Activated naive CD8-positive, alpha-beta T cell treated with anti-CD3 and anti-CD28 coated beads, Interleukin-2, amount 50 U/mL, for 16 hours (primary cell): ENCODE measurements at places on chromosomes 12 and 14.

GRCh38 chr12:132788375-132789098 lies 26.9 kb upstream of the ANKLE2 start:
- DNase-seq, result no peak

- no peak for DNase-seq
These were observed 53.5 kb downstream of the ARMH4 start for GRCh38 chr14:58098507-58098906.

- DNase-seq, result no peak
These were observed 1.7 kb downstream of the TNFRSF1A start for GRCh38 chr12:6340032-6340638.

GRCh38 chr12:104846056-104846767 lies 111.9 kb downstream of the SLC41A2 start:
- DNase-seq, result no peak

GRCh38 chr12:42725809-42726208 lies 136.3 kb upstream of the PRICKLE1 start:
- no peak for DNase-seq

GRCh38 chr14:87908550-87908949 lies 84.4 kb downstream of the GALC start:
- DNase-seq, result no peak

GRCh38 chr14:72544615-72545387 lies 349.1 kb downstream of the DPF3 start:
- no peak for DNase-seq

DNA sequence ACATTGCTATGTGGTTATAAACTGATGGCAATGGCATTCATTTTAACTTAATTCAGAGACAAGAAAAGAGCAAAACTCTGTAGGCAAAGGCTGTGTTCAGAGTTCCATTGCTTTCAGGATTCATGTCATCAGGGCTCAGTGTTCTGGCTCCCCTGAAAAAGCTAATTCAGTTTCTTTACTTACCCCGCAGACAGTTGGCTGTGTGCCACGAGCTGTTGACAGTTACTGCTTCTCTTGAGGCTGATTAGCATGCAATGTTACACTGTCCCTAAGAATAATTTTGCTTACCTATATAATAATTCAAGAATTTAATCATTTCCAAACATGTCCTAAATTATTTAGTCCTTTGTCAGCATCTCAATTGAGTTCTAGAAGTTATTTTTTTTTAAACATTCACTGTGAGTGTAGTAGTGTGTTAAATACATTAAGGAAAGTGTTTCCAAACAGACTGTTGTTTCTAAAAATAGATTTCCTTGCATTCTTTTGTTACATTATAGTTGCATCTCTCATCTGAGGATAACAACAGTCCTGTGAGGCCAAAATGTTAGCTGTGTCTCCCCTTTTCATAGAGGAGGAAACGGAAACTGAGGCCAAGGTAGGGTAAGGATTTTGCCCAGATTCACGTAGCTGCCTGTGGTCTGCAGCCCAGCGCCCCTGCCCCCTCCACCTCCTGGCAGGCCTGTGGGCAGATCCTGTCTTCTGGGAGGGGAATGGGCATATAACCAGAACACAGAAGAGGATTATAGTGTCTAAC lies 98.6 kb downstream of the PELI2 start:
- DNase-seq, result no peak

DNA sequence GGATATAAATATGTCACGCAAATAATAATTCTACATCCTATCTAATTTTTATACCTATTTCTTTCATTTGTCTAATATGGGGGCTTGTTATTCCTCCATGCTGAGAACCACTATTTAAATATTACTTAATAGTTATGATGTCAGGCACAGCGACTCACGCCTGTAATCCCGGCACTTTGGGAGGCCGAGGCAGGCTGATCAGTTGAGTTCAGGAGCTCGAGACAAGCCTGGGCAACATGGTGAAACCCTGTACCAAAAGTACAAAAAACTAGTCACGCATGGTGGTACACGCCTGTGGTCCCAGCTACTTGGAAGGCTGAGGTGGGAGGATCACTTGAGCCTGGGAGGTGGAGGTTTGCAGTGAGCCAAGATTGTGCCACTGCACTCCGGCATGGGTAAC lies 45.2 kb downstream of the GXYLT1 start:
- DNase-seq, result no peak

DNA sequence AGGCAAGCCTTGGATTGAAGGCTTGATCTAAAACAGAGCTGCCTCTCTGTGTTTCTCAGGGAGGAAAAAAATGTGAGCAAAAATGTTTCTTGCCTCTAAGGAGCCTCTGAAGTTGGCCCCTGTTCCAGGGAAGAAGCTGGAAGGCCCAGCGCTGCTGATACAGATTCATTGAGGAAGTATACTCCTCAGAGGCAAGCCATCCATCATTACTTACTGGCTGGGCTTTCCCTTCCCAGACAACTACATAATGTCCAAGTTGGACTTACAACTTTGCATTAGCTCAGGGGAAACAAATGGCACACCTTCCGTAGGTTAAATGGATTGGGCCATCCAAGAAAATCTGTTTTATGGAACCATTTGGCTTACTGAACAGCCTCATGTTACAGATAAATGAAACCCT lies 263.7 kb upstream of the SEL1L start:
- DNase-seq, result no peak

- DNase-seq, result no peak
These were observed 127.7 kb downstream of the KIF26A start for GRCh38 chr14:104265918-104266630.

DNA sequence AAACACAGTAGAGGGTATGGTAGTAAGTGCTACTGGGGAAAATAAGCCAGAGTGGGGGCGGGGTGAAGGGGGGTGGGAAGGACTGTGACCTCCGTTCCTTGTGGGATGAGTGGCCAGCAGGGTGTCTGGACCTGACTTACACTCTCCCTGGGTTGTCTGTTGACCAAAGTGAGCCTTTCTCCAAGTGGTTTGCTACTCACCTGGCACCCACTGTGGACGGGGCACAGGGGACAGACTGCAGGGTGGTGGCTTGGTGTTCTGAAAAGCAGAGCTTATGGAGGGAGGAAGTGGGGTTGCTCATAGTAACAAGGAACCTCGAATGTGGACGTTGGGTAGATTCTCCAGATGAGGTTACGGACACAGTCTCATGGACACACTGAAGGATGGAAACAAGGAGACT lies 94.4 kb upstream of the VRK1 start:
- DNase-seq, result no peak

- no peak for DNase-seq
These were observed 8.2 kb downstream of the DMAC2L start for GRCh38 chr14:50320283-50320682.

- no peak for DNase-seq
These were observed 229.2 kb upstream of the PLEKHG7 start for GRCh38 chr12:92473564-92473963.

GRCh38 chr12:38782359-38782758 lies 123.0 kb downstream of the CPNE8 start:
- DNase-seq, result no peak

GRCh38 chr12:7557227-7557626 lies 53.6 kb upstream of the CD163 start:
- no peak for DNase-seq

DNA sequence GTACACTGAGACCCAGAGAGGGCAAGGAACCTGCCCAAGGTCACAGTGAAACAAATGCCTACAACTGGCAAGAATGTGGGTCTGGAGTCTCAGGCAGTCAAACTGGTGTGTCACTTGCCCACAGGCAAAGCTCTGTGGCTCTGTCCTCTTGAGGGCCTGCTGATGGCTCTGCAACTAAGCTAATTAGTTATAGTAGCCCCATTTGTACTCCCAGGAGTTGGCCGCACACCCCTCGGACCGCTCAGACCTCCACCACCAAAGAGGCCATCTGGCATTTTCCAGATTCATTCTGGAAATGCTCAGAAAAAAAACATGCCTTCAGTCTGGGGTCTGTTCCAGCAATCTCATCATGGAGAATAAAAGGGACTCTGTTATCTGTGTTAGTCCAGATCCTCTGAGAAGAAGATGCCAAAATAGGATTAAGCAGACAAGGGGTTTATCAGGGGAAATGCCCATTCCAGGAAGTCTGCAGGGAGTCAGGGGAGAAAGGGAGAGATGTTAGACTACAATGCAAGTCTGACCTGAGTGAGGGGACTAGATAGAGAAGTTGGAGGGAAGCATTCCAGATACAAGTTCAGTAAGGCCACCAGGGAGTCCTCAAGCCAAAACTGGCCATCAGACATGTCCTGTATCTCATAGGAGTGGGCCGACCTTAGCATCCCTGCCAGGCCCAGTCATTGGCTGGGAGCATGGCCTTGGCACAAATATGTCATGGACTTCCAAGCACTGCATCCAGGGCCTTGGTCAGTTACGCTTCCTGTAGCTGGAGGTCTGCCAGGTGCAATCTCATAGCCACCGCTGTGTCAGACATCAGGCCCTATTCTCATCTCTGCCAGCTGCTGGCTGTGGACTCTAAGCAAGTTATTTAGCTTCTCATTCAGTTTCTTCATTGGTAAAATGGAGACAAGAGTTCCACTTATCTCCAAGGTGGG lies 15.4 kb upstream of the OAS1 start:
- no peak for DNase-seq

DNA sequence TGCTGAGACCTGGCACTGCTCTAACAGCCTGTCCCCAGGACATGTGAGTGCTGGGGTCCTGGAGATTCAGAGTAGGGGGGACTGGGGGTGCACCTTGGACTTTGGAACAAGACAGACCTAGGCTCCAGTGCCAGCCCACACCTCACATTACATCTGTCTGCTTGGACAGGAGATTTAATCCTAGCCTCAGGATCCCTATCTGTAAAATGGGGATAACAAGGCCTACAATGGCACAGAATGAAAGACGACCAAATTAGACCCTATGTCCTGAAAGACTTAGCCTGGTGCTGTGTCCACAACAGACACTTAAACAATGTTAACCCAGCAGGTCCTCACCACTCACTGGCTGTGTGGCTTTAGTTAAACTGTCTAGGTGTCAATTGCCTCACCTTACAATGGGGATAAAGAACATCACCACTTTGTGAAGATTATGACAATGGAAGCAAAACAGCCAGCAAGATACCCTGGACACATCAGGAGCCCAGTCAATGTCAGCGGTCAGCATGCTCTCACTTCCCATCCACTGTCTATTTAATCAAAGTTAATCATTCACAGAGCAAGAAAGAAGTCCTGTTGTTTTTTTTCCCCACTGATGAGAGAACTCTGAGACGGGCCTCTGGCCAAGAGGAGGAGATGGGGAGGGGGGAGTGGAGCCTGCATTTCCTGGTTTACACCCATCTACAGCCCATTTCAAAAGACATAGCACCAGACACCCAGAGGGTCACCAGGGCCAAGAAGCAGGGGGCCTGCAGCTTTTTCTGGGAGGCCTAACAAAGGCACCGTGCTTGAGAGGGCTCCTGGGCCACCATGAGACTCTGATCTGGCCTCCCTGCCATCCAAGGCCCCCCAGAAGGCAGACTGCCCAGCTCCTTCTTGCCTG lies 40.6 kb downstream of the ACTN1 start:
- no peak for DNase-seq

GRCh38 chr12:87802721-87803011 lies 226.5 kb downstream of the C12orf50 start:
- DNase-seq, result no peak

GRCh38 chr12:9669534-9669933 lies at the start of gene CLEC2D:
Gene CLEC2D (plus strand): TSS chr12:9669713. CDS start chr12:9669735, 22 bp downstream.
- no peak for DNase-seq

GRCh38 chr14:99671235-99672224 lies 12.6 kb upstream of the CYP46A1 start:
- no peak for DNase-seq

- DNase-seq, result no peak
These were observed 131.6 kb downstream of the PPFIA2 start for GRCh38 chr12:81627336-81628189.

DNA sequence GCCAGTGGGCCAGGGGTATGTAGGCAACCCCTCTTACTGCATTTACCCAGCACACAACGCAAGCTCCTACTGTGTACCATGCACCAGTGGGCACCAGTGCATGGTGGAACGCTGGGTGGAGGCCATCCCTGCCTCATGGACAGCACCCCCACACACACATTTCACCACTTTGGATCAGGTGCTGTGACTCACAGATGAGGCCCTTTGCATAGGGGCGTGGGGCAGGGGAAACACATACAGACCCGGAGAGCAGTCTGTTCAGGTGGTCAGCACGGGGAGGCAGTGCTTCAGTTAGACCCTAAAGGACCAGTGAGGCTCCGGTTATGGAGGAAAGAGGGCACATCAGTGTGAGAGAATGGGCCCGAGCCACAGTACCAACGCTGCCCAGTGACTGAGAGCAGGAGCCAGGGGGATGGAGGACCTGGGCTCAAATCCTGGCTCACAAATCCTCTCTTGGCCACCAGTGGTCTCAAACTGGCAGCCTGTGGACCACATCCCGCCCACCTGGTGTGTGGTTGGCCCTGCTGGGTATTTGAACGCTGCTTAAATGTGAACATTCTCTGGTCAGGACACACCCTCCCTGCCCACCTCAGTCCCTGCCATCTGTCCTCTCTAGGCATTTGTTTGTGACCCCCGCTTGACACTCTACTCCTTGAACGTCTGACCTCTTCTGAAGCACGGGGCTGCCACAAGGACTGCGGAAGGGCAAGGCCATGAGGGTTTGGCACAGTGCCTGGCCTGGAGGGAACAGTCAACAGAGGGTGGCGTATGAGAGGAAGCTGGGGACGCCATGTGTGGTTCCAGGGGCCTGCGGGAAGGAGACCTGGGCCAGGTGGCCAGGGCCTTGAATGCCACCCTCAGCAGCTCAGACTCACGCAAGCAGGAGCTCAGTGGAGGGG lies 46.7 kb downstream of the FAM222A start:
- DNase-seq, result no peak

GRCh38 chr12:3083921-3084347 lies 6.8 kb downstream of the TSPAN9 start:
- DNase-seq, result no peak

- DNase-seq, result no peak
These were observed 7.4 kb upstream of the TMEM132C start for GRCh38 chr12:128259556-128260070.

DNA sequence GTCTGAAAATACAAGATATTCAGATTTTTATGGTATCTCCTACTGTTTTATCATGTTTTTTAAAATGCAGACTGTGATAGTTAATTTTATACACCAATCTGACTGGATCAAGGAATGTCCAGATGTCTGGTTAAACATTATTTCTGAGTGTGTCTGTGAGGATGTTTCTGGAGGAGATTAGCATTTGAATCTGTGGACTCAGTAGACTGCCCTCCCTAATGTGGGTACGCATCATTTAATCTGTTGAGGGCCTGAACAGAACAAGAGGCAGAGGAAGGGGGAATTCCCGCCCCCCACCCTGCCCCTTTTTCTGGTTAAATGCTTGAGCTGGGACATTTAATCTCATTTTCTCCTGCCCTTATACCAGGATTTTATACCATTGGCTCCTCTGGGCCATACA lies 72.1 kb downstream of the AVPR1A start:
- no peak for DNase-seq

DNA sequence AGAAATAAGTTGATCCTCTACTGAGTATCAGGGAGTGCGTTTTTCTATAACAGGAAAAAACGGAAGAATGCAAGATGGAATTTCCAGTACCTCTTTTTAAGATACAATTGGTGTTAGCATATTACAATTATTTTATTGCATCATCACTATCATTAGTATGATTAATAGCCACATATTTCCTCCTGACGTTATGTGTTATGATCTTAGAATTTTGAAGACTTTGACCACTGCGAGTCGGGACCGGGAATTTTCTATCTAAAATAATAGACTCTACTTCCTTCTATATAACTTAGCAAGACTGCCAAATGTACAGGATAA lies 679 bp upstream of the SAV1 start:
- no peak for DNase-seq

GRCh38 chr12:27575090-27575761 lies 51.2 kb downstream of the PPFIBP1 start:
- no peak for DNase-seq
